ENCODE measurements at places on chromosomes 13 and 19.
A peak's percentile ranks its signal among the peaks of the same experiment; 100 is the strongest.

- peak; percentile 87 for DNase-seq
Observed at GRCh38 chr19:39402346-39403300, 4.0 kb upstream of the ZFP36 start.

DNA sequence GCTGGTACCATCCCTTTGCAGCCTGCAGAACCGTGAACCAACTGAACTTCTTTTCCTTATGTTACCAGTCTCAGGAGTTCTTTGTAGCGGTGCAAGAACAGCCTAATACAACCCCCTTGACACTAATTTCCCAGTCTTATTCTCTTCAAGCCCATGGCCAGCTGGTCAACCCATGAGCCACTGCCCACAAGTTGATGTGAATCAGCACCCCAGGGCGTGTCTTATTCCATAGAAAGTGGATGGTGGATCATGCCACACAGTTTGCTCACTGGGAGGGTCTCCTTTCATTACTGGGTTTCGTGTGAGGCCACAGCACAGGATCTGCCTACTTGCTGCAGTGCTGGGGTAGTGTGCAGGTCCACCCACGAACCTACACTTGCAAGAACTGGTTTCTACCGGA is 27.0 kb downstream of the TEX29 start:
- no peak for DNase-seq

DNA sequence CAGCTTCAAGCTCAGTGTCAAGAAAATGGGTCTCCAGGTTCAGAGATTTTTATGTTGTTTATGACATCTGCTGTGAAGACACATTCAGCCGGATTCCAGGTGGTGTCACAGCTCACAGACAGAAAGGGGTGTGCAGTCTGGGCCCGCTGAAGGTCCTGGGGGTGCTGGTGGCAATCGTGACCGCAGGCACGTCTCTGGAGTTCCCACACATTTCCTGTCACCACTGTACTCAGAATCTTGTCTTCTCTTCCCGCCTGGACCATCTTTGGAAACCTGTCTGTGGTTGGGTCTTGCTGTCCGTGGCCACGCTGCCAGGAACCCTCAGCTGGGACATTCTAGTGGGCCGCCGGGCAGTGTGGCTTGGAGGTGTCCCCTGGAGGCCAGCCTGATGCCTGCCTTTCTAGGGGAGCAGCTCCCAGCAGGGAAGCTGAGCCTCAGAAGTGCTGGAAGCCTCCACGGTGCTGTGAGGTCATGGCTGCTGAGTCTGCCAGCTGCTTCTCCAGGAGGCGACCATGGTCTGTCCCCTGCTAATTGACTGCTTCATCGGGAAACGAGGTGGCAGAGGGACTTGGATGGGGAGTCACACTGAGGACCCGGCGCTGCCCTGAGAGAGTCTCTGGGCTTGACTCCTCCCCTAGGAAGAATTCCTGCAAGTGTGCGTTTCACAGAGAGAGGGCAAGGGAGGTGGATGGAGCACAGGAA is 3.7 kb downstream of the TEX29 start:
- DNase-seq = no peak

DNA sequence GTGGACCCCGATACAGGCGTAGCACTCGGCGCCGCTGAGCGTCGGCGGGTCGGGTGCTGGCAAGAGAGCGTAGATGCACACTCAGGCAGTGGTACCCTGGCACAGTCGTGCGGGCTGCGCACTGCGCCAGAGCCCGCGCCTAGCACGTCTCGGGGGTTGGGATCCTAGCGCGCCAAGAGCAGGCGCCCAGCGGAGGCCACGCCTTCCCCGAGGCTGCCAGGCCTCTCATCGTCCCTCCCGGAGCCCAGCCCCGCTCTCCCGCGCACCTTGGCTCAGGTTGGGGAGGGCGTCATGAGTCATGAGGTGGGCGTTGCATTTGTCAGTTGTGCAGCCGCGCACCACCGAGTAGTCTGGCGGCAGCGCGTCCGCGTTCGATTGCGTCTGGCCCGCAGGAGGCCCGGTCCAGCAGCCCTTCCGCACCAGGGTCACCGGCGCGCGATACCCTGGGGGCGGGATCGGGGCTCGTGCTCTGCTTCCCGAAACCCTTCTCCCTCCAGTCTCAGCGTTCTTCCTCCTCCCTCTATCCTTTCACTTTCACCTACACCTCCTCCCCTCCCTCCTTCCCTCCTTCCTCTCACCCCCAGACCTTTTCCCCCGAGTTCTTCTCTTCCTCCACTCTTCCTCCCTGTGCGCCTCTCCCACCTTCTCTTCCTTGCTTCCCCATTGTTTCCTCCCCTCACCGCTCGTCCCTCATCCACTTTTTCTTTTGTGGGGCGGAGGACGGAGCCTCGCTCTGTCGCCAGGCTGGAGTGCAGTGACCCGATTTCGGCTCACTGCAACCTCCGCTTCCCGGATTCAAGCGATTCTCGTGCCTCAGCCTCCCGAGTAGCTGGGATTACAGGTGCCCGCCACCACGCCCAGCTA is 3.5 kb downstream of the LYPD5 start:
- DNase-seq = no peak

GRCh38 chr13:42865768-42866102 is 84.4 kb downstream of the FAM216B start:
- DNase-seq = no peak

DNA sequence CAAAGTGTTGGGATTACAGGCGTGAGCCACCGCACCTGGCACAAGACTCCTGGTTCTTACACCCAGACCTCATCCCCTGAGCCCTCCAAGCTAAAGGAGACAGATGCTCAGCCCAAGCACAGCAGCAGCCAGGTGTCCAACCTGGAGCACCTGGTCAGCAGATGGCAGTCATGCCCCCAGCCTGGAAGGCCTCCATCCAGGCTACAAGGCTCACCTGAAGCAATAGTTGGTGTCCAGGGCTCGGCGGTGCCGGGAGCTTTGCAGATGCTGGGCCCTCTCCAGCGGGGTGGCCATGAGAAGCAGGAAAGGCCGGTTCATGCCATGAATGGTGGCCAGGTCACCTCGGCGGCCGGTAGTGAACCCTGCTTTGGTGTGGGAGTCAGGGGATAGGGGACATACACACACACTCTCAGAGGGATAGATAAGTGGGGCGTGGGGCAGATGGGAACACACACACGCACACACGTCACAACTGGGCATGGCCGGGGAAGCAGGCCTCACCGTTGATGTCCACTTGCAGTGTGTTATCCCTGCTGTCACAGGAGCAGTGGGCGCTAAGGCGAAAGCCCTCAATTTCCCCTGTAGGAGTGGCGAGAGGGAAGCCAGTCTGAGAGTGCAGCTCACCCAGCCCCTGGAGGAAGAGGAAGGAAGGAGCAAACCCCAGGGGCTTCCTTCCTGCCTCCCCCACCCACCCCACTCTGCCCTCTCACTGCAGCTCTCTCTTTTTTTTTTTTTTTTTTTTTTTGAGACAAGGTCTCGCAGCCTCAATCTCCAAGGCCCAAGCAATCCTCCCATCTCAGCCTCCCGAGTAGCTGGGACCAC is 11.8 kb downstream of the TGFB1 start:
- peak; percentile 72 for DNase-seq

DNA sequence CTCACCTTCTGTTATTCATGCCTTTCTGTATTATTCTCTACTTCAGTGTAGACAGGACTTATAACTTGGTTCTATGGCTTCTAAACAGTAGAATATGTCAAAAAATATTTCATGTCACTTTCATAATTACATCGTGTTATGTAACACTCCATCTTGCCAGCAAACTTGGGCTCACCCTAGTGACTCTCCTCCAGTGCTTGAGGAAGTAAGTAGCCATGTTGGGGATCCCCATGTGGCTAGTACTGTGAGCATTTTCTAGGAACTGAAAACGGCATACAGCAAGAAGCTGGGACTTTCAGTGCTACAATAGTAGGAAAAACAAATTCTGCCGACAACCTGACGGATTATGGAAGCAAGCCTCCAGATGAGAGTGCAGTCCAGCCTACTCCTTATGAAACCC is 495.6 kb downstream of the SLITRK6 start:
- DNase-seq = no peak

DNA sequence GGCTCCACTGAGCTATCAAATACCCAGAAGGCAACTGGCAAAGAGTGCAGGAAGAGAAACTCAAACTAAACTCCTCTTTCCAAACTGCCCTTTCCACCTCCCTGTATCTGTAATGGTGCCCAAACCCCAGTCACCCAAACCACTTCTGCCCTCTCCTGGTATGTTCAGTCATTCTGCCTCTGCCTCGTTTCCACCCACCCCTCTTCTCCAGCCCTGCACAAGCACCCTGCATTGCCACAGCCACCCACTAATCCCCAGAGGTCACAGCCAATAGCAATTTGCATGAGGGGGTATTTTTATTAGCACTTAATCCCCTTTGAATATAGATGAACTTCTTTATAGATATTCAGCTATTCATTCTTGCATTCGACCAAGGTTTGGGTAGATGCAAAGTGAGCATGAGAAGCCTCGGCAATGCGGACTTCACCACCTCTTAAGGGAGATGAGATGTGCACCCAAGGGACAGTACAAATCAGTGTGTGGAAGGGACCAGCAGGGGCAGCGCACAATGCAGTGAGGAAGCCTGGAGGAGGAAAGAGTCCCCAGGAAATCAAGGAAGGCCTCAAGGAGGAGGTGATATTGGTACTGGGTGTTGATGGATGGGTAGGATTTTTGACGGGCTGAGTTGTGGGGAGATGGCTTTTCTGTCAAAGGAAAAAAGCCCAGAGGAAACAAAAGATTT is 12.4 kb downstream of the TMEM272 start:
- DNase-seq = peak; percentile 78

DNA sequence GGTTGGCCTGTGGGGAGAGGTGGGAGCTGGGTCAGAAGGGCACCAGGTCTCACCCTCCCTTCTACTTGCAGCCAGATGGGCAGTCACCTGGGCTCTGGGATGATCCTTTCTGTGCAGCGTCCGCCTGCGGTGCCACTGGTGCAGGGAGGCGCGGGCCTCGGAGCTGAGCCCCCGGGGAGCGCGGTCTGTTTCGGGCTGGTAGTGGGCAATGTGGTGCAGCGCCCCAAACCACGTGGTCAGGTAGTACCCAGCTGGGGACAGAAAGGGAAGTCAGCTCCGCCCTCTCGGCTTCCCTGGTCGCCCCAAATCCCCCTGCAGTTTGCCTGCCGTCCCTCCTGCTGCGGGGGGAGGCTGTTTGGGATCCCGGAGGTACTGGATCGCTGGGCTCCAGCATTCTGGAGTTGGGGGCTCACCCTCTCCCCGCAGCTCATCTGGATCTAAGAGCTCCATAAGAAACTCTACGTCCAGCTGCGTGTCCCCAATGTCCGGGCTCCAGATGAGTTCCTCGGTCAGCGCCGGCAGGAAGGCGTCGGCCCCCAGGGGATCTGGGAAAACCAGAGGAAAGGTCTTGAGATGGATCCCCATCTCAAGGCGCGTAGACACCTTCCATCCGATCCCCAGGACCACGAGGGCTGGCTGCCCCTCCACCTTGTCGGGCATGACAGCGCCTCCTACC is 8.8 kb downstream of the RINL start:
- no peak for DNase-seq

DNA sequence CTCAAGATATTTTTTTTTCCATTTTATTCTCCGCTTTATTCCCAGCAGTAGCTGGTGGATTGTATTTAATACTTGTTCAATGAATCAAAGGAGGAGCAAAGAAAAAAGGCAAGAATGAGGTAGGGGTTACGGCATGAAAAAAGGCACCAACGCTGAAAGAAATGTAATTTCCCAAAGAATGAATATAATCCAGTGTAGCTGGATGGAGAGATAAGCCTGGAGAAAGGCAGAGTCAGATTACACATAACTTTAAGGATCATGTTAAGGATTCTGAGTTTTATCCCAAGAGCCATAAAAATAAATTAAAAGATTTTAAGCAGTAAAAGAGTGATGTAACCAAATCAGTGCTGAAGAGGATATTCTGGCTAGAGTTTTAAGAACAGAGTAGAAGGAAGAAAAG is 67.7 kb downstream of the RBM26 start:
- DNase-seq = no peak

DNA sequence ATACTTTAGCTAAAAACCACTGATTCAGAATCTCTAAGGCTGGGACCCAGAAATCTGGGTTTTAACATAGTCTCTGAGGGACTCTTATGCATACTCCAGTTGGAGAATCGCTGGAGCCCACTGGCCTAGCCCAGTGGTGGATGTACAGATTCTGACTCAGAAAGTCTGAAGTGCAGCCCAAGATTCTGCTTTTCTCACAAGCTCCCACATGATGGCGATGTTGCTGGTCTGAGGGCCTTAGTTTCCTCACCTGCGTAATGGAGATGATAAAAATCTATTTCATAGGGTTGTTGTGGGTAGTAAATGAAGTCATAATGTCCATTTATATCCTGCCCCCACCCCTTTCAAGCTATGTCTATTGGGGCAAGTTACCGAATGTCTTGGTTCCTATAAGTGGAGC is 7.7 kb upstream of the CDADC1 start:
- DNase-seq = peak; percentile 78

- DNase-seq = no peak
Observed at GRCh38 chr13:111393221-111393790, 72.9 kb downstream of the TEX29 start.

GRCh38 chr13:49932066-49932465 is 4.1 kb downstream of the SPRYD7 start:
- DNase-seq = no peak

DNA sequence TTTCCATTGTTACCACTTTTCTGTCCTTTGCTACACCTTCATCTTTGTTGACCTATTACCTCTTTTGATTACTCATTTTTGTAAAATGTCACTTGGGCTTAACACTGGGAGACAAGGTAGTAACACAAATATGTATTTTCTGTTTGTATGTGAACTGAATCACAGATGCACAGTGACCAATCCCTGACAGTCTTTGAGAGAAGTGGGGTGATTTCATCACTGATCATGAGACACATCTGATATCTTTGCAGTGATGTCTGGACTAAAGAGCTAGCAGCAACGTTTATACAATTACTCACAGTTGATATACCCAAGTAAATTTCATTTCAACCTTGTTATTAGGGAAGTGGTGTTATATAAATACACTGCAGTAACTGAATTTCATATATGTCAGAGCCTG is 1397.4 kb upstream of the SPRY2 start:
- no peak for DNase-seq

DNA sequence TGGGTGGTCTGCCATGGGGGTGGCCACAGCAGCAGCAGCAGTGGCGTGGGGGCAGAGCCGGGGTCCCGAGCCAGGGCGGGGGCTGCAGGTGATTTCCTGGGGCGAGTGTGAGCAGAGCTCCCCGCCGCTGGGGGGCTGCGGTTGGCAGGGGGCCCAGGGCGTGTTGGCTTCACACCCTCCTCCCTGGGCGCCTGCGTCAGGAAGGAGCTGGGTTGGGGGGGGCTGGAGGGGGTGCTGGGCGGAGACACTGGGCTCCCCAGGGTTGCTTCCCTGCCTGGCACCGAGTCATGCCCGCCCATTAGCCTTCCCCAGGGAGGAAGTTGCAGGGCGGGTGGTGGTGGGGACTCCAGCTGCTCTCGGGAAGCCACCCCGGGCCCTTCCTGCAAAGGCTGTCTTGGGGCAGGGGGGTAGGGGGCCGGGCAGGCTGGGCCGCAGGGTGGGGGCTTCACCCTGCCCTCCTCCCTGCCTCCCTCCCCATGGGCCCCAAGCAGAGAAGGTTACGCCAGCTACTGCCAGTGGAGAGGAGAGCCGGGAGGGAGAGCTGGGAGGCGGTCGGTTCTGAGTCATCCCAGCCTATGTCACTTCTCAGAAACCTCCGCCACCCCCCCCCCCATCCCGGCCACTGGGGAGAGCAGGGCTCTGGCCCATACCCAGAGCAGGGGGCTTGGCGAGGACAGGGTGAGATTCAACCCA is 4.6 kb downstream of the MIDN start:
- DNase-seq = peak; percentile 96

GRCh38 chr13:75704194-75704926 is 68.2 kb downstream of the LMO7 start:
- DNase-seq = no peak

GRCh38 chr13:110324026-110324749 is 17.1 kb downstream of the COL4A2 start:
- DNase-seq = no peak

Data from Kasumi-1 (cell line).